ENCODE measurements at places on chromosomes 12 and 14.

- no peak for DNase-seq
Measured at GRCh38 chr14:52244328-52244727, 23.2 kb upstream of the PTGDR start.

- DNase-seq, result no peak
Measured at GRCh38 chr12:116425256-116426193, 133.7 kb upstream of the MAP1LC3B2 start.

DNA sequence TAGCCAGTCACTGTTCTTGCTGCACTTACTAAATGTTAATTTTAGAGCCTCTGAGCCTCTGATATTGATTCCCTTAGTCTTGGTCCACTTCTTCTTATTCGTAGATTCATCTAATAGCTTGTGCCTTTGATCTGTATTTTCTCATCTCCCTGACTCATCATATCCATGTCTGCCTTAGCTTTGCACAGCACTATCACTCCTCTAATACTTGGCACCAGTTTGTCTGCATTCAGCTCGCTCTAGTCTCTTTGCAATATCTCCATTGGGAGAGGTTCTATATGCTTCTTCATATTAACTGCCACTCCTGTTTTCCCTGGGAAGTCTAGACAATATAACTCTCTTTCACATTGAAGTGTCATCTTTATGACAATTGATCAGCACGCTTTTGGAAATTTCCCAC lies 68.5 kb upstream of the CSRP2 start:
- DNase-seq, result no peak

DNA sequence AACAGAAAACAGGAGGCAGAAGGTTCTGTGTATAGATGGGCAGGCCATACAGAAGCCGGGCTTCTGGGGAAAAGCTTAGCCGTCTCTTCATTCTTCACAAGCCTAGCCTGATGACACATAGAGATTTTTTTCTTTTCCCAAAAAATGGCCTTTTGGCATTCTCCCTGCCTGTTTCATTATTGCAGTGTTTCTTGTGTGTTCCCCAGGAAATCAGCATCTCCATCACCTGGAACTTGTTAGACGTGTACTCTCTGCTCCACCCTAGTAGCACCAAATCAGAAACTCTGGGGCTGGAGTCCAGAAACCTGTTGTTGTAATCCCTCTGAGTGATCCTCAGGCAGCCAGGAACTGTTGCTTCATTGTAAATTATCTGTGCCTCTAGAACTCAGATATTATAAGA lies 388.1 kb downstream of the CCDC91 start:
- no peak for DNase-seq

DNA sequence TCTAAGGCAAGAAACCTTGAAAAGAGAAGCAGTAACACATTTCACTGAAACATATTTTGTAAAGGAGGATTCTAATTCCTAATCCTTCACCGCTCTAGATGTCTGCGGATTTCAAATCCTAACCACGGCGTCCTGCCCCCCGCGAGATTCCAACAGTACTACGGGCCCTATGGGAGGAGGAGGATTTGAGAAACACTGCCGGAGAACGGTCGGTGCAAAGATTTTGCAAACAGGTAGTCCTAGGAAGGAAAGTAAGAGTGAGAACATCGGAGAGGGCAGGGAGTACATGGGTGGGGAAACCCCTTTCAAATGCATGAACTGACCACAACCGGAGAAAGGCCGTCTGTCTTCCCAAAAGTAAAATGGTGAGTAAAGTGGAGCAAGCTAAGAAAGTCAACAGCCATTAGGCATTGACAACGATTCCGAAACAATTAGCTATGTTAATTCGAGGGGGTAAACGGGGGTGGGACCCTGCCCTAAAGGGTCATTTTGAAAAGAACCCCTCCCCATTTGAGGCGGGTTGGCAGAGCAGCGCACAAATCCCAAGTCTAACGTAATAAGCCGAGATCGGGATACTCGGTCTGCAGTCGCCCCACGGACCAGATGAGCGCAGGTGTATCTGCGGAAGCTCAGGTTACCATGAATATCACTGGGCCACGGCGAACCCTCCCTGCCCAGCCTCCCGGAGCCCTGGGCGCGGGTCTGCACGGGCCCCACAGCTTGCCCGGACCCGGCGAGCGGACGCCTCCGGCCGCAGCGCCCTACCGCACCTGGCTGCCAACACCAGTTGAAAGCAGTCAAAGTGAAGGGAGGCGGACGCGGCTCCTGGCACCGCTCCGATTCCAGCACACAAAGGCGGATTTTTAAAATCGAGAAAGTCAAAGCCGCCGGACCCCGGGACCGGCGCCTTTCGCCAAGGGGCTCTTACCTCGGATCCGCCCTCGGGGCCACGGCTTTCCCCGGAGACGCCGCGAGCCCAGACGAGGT lies 662 bp downstream of the EPS8 start:
- DNase-seq, result peak; percentile 74

DNA sequence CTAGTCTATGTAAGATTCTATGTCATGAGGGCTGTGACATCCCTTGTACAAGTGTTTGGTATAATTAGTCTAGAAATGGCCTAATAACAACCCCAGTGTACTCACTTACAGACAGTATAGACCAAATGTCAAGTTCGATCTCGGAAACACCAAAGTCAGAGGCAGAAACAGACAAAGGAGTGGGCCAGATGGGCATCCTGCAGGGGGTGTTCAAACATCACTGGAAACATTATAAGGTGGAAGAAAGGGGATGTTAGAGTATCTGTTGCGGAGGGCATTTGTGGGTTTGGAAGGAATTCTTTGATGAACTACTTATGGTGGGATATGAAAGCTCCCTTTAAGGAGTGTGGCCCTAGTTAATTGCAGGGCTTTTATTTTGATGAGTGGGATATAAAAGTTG lies 134.6 kb downstream of the ESR2 start:
- no peak for DNase-seq

DNA sequence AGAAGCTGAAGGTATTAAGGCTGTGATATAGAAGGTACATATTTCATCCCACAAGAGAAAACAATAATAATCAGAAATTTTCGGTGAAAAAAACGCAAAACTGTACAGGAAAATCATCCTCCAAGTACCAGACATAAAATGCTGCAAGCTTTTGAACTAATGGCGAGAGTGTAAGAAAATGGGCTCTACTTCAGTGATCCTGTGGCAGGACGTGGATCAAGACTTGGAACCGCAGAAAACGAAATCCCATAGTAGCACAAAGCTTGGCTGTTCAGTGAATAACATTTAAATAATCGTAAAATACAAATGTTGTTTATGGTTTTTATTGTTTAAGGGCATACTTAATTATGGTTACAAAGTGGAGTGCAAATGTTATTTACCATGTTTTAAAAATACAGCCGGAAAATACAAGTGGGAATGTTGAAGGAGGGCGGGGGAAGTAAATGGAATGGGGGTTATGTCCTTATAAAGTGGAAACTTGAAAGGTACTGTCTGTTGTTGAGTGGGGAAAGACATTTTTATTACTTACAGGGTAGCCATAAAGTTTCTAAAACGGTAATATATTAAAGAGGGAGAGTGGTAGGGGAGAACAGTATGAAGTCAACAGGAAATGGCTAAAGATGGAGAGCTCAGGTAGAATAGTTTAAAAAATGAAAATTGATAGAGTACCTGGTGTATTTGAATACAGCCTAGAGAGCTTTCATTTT lies 1.1 kb downstream of the SMIM10L1 start:
- DNase-seq, result no peak

DNA sequence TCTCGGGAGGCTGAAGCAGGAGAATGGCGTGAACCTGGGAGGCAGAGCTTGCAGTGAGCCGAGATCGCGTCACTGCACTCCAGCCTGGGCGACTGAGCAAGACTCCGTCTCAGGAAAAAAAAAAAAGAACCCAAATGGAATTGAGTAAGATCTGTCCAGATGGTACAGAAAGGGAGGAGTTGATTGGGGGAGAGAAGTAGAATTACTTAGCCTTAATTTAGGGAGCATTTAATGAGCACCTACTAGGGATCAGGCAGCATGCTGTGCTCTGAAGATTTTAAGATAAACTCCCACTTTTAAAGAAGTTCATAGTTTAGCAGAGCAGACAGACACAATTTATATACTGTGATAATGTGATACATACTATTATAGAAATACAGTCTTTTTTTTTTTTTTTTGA lies 4.5 kb downstream of the RAB5B start:
- DNase-seq, result no peak

- DNase-seq, result no peak
Measured at GRCh38 chr12:89154743-89155499, 197.4 kb downstream of the DUSP6 start.

GRCh38 chr12:13503094-13503835 lies 306.7 kb downstream of the EMP1 start:
- no peak for DNase-seq

DNA sequence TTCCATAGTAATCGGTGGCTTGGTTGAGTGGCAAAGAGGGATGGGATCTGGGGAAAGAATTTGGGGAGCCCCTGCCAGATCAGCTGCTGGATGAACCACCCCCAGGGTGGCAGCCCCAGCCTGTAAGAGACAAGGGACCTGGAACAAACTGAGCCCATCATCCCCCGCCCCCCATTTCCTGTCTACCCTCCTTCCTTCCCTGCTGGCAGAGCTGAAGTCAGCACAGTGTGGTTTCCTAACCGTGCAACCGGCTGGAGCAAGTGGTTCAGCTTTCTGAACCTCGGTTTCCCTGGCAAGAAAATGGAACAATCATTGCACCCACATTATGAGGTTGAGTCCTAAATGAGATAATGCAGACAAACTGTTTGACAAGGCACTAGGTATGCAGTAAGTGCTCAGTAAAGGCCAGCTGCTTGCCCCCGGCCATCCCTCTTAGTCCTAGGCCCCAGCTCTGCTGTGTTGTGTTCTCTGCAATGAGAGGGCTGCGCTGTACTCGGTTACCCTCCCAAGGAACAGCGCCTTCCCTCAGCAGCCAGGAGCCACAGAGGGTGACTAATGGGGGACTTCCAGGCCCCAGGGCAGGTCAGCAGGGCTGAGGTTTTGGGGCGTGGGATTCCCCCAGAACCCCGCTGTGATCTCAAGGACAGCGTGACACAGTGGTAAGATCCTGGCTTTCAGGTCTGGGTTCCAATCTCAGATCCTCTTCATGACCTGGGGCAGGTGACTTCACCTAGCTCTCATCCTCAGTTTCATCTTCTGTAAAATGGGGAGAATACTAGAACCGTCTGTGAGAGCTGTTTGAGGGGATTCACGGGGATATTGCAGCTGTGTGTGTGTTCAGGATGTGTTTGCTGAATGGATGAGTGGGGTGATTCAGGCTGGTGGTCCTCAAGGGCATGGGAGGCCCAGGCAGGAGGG lies 16.5 kb downstream of the SELPLG start:
- DNase-seq, result peak; percentile 26

DNA sequence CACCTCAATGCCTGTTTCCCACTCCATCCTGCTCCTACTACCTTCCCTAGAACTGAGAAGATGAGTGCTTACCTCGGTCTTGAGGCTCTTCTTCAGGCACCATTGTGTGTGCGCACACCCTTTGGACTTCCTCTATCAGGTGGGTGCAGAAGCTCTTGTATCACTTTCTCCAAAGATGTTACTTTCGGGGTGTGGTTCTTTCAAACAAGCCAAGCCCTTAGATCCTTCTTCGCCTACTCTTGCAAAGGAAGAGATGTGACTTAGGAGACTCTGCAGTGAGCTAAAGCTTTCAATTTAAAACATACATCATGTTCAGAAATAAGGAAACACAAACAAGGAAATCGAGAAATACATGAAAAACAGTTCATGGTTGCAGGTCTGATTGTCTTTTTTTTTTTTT lies at the start of gene CLEC4C:
Gene CLEC4C (minus strand): TSS at position 130 of the 400 bp plus-strand sequence. CDS start 27 bp downstream, at position 103.
- DNase-seq, result no peak

- DNase-seq, result no peak
Measured at GRCh38 chr14:86708846-86709339, 1178.9 kb downstream of the FLRT2 start.

DNA sequence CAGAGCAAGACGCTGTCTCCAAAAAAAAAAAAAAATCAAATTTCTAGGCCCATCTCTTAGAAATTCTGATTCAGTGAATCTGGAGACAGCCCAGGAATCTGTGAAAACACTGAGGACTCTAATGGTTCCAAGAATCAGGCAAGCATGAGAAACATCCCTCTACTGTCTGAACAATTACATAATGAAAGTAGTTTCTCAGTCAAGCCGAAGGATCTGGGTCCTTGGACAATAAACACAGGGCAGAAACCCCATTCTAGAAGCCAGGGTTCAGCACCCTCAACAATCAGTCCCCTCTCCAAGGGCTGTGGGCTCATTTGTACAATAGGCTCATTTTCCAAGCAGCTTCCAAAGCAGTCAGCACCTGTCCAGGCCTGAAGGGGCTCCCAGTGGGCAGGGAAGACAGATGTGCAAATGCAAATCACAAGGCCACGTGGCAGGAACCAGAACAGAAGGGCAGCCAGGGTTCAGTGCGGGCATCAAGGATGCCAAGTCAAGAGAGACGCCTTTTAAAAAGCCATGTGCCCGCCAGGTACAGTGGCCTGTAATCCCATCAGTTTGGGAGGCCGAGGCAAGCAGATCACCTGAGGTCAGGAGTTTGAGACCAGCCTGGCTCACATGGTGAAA lies 96.1 kb downstream of the KSR2 start:
- peak; percentile 3 for DNase-seq

- DNase-seq, result no peak
Measured at GRCh38 chr14:24965934-24966578, 83.9 kb downstream of the STXBP6 start.

- no peak for DNase-seq
Measured at GRCh38 chr12:120481022-120481767, 11.6 kb upstream of the SRSF9 start.

- DNase-seq, result no peak
Measured at GRCh38 chr14:71309756-71310155, 402.5 kb downstream of the PCNX1 start.

DNA sequence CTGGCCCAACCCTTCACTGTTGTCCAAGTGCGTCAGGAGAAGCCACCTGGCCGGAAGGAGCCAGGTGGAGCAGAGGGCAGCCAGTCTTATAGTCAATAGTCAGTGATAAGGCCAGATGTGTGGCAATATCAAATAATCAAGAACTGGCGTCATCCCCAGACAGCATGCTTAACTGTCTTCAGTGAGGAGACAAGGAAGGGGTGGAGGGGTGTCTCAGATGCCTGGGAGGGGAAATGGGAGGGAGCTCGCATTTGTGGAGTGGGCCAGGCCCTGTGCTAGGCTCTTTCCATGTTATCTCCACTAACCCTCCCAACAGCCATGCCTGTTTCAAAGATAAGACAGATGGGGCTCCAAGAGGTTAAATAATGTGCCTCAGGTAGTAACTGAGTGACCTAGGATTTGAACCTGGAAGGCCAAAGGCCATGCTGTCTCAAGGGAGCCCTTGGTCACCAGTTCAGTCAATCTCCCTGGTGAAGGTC lies 48.9 kb upstream of the FOS start:
- no peak for DNase-seq

- DNase-seq, result peak; percentile 3
Measured at GRCh38 chr14:50773632-50774541, 57.1 kb downstream of the NIN start.
